ENCODE measurements at places on chromosomes 4 and X.

DNA sequence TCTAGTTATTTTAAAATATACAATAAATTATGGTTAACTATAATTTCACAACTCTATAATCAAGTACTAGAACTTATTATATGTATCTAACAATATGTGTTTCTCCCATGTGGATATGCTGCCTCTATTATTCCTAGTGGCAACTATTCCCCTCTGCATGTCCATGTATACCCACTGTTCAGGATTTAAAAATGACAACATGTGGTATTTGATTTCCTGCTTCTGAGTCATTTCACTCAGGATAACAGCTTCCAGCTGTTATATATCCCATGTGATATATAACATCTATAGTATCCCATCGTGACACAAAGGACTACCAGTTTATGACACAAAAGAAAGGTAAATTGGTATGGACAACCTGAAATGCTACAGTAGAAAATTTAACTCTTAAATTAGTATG is 167.4 kb upstream of the TACR3 start:
- no peak for DNase-seq

GRCh38 chr4:77308843-77309242 is 151.8 kb downstream of the CCNG2 start:
- DNase-seq = peak; percentile 43

- DNase-seq = no peak
Measured at GRCh38 chr4:140720387-140721304, 35.5 kb downstream of the TBC1D9 start.

DNA sequence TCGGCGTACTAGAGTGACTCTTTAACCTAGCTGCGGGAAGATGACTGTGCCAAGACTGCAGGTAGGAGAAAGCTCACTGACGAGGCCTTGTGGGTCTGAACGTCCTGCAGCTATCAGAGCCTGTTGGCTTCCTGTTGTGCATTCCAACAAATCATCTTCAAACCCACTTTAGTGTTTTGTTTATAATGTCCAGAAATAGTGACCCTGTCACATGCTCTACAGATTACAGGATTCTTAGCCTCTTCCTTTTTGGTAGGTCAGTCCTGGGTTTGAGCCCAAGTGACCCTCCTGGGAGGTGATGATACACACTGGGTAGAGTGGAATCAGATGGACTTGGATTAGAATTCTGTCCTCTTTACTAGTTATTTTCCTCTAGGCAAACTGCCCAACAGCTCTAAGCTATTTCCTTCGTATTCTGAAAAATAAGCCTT is 33.2 kb downstream of the HTT start:
- DNase-seq = no peak

- DNase-seq = no peak
Measured at GRCh38 chrX:20500949-20501348, 234.2 kb upstream of the RPS6KA3 start.

DNA sequence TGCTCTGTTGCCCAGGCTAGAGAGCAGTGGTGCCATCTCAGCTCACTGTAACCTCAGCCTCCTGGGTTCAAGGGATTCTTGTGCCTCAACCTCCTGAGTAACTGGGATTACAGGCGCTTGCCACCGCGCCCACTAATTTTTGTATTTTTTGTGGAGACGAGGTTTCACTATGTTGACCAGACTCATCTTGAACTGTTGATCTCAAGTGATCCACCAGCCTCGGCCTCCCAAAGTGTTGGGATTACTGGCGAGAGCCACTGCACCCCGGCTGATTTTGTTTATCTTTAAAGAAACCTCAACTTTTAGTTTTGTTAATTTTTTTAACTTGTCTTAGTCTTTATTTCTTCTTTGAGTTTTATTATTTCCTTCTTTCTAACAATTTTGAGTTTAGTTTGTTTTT is 163.2 kb downstream of the SLC4A4 start:
- no peak for DNase-seq

DNA sequence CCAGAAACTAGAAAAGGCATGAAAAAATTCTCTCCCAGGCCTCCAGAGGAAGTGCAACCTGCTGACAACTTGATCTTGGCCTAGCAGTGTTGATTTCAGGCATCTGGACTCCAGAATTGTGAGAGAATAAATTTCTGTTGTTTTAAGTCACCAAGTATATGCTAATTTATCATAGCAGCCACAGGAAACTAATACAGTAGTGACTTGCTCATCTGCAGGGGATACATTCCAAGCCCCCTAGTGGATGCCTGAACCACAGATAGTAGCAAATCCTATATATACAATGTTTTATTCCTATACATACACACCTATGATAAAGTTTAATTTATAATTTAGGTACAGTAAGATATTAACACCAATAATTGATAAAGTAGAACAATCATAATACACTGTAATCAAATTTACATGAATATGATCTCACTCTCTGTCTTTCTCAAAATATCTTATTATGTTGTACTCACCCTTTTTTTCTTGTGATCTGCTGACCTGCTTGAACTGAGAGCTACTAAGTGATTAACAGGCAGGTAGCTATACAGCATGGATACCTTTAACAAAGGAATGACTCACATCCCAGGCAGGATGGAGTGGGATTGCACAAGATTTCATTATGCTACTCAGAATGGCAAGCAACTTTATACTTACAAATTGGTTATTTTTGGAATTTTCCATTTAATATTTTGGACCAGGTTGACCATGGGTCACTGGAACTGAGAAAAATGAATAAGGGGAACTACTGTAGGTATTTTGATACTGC is 501.1 kb downstream of the KCNIP4 start:
- no peak for DNase-seq

DNA sequence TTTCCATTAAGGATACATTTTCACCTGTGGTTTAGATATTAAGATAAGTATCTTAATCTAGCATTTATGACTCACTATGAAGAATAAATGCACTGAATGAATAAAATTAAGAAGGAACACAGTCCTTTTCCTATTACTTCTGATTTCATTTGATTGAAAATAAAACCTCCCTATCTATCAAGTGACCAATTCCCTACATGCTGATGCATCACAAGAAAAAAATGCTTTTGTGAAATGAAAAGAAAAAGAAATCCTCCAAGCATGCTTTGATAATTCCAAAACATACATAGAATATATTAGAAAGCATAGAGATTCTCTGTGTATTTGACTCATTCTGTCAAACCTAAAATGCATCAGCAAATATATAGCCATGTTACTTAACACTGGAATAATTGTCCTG is 37.1 kb downstream of the PCDH10 start:
- no peak for DNase-seq

- no peak for DNase-seq
Measured at GRCh38 chrX:149829751-149830191, 48.0 kb downstream of the MAGEA9 start.

DNA sequence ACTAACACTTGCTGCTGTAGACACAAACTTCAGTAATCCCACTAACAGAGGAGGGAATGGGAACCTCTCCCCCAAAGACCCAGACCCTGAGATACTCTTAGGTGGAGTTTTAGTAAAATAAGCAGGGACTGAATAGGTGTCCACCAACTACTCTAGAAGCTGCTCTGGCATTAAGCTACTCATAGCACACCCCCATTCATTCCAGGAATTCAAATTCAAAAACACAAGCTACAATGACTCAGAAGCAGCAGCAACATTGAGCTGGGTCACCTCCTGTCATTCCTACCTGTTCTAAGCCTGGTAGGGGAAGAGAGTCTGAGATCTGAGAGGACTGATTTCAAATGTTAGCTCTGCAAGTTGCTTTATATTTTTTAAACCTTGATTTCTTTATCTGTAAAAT is 135.4 kb upstream of the FRMPD4 start:
- DNase-seq = no peak

DNA sequence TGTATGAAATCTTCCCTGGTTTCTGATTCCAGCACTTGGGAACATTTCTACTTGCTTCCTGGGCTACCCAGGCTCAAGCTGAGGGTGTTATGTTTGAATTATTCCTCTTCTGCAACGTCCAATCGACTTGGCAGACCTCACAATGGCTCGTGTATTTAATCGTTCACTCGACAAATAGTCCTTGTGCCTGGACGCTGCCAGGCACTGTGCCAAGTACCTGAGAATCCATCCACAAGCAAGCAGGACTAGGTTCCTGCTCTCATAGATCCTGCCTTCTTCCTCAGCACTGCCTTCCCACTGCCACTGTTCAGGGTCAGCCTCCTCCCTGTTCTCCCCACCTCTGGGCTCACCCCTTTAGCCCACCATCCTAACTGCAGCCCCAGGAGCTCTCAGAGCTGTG is 113.3 kb downstream of the EFNB1 start:
- no peak for DNase-seq

GRCh38 chrX:107850422-107850765 is 24.7 kb downstream of the MID2 start:
- no peak for DNase-seq

- DNase-seq = no peak
Measured at GRCh38 chrX:151973851-151974335, 583 bp downstream of the GABRE start.

DNA sequence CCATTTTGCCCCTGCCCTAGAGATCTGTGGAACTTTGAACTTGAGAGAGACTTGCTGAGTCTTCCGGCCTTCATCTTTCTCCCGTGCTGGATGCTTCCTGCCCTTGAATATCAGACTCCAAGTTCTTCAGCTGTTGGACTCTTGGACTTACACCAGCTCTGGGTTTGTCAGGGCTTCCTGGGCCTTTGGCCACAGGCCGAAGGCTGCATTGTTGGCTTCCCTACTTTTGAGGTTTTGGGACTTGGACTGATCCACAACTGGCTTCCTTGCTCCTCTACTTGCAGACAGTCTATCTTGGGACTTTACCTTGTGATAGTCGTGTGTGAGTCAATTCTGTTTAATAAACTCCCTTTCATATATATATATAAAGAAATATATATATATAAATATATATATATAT is 1071.0 kb downstream of the ADGRL3 start:
- DNase-seq = no peak

DNA sequence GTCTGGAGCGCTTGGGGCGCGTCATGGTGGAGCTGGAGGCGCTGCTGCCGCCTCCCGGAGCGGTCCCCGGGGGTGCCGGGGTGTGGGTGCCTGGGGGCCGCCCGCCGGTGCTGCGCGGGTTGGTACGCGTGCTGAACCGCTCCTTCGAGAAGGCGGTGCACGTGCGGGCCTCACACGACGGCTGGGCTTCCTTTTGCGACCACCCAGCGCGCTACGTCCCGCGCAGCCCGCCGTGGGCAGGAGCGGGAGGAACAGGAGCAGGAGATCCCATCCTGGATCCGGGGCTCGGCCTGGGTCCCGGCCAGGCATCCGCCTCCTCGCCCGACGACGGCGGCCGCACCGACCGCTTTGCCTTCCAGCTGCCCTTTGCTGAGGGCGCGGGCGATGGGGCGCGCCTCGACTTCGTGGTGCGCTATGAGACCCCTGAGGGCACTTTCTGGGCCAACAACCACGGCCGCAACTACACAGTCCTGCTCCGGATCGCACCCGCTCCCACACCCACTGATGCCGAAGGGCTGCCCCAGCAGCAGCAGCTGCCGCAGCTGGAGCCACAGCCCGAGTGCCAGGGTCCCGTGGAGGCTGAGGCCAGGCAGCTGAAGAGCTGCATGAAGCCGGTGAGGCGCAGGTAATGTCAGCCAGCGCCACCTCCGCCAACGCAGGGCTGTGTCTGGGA is 792 bp downstream of the PPP1R3F start:
- no peak for DNase-seq

- no peak for DNase-seq
Measured at GRCh38 chr4:3706111-3706511, 60.1 kb upstream of the ADRA2C start.

GRCh38 chr4:13522282-13523104 is 21.8 kb downstream of the NKX3-2 start:
- DNase-seq = no peak

- no peak for DNase-seq
Measured at GRCh38 chr4:81319657-81320056, 104.6 kb upstream of the PRKG2 start.

GRCh38 chrX:154378059-154378798 is 866 bp upstream of the EMD start:
- DNase-seq = no peak

GRCh38 chr4:158724637-158725036 is 1.4 kb upstream of the PPID start:
- DNase-seq = no peak

DNA sequence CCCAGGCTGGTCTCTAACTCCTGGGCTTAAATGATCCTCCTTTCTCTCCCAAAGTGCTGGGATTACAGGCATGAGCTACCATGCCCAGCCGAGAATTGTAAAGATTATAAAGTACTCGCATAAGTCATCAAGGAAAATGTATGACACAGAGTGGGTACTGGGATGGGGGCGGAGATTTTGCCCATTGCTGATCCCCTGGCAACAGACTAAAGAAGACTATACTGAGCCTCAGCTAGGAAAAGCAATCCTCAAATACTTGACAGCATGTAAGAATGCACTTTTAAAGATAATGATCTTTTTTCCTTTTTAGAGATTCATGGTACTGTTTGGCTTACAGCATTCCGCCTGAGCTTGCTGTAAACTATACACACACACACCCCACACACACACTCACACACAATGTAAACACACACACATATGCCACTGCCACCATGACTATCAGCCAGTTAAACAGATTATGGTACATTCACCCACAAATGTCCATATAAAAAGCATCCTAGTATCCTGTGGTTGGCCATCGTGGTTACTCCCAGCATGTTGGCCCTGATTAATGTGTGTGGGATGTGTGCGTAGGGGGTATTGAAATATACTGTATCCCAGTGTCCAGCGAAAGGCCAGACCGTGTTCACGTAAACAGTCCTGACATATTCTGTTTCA is 113.0 kb downstream of the AMELX start:
- no peak for DNase-seq

GRCh38 chr4:177376024-177376423 is 66.2 kb downstream of the AGA start:
- DNase-seq = peak; percentile 32

DNA sequence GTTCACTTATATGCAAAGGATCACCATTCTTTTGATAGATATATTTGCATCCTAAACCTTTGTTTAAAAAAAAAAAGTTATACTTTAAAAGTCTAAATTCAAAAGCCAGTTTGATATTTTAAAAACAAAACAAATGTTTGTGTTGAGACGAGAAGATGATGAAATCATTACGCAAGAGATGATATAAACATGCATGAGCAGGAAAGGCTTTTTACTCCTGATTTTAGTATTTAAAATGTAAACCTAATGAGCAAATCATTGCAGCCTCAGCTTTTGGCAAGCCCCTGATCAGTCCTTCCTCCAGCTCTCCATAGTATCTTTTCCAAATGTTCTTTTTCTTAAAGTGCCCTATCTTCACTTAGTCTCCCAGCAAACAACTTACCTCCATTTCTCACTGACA is 115.6 kb downstream of the ARAP2 start:
- DNase-seq = peak; percentile 24

GRCh38 chrX:112947981-112948615 is 107.5 kb upstream of the AMOT start:
- no peak for DNase-seq

- peak; percentile 51 for DNase-seq
Measured at GRCh38 chrX:101383679-101384205, 2.2 kb downstream of the BTK start.

GRCh38 chrX:40622479-40623138 is 619 bp upstream of the MPC1L start:
- DNase-seq = no peak

GRCh38 chrX:30414144-30414543 is 105.0 kb upstream of the NR0B1 start:
- no peak for DNase-seq

- no peak for DNase-seq
Measured at GRCh38 chr4:111807576-111807975, 337.7 kb upstream of the FAM241A start.
